ENCODE measurements at places on chromosomes 4 and X.

DNA sequence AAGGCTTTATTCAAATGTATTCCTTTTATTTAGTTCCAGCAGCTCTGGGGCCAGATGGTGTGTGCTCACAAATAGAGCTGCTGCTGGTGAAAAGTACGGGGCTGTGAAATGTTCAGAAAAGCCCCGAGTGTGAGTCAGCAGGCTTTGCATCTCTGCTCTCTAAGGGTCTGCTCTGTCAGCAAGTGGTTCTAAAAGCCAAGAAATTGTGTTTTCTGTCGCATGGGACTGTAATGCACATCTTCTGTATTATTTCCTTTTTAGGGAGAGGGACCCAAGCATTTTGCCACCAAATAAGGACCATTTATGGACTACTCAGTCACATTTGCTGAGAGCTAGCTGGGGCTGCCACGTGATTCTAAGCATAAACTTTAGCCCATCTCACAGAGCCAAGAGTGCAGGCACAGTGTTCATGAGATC lies 82.9 kb upstream of the NHS start:
- DNase-seq, result no peak

- no peak for DNase-seq
Measured at GRCh38 chr4:89829470-89830138, 7.4 kb downstream of the SNCA start.

DNA sequence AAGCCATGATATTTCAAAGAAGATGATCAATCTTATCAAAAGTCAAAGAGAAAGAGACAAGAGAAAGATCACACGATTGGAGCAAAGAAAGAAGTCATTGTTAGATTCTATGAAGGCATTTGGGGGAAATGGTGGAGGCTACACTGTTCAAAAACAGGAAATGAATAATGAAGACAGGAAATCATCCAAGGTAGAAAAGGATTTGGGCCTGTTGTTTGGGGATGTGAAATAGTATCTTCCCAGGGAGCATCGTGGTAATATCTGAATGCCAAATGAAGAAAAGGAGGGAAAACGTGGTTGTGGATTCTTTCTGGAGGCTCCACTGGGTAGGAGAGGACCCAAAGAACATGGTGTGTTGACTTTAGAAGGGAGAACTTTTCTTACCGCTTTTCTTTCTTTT lies 482.4 kb downstream of the NLGN4X start:
- no peak for DNase-seq

- DNase-seq, result no peak
Measured at GRCh38 chr4:8221985-8222384, 22.9 kb downstream of the SH3TC1 start.

DNA sequence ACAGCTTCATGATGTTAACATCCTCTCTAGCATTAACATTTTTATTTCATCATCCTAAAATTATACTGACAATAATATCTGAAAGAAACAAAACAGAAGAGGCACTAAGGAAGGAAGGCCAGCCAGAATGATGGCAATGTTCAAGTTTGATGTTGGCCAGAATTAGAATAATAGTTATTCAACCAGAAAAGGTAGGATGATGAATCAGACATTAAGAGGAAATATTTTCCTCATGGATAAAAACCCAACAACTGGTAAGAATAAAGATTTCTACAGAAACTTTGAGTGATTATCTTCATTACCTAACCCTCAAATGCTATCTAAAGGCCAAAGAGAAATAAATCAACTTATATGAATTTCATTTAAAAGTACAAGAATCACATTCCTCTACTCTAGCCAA lies 105.2 kb downstream of the PDE5A start:
- no peak for DNase-seq

- DNase-seq, result no peak
Measured at GRCh38 chrX:41300758-41301437, 33.1 kb upstream of the DDX3X start.

DNA sequence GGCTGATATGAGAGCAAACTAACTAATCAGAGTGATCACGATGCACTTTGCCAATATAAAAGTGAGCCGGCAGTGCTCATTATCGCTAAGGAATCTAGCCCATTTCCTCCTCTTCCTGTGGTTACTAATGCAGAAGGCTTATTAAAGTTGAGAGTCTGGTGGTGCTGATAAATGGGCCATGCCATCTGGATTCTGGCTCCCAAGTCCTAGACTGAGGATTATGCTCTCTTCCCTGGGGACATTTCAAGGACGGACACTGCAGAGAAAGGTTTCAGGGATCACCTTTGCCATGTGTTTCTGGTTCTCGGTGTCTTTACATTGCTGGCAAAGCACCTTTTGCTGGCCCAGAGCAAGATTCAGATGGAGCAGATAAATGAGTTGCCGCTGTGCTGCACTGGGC lies 85.3 kb downstream of the RTL5 start:
- no peak for DNase-seq

GRCh38 chr4:37981425-37981824 lies 21.2 kb downstream of the PTTG2 start:
- no peak for DNase-seq

DNA sequence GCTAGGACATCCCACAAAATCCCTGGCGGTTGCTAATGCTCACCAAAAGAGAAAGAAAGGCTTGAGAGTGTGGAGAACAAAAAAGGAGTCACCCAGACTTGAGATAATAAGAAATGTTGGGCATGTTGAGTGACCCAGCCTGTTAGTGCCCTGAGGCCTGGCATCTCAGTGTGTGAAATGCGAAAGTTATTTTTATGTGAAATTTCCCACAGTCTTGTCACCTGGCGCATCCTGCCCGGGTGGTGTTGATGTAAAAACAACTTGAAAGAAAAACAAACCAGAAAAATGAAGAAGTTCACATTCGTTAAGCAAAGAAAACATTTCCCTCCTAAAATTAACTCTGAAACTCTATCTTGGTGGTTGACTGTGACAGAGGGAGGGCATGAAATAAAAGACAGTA lies 495.2 kb downstream of the MID1IP1 start:
- DNase-seq, result no peak

DNA sequence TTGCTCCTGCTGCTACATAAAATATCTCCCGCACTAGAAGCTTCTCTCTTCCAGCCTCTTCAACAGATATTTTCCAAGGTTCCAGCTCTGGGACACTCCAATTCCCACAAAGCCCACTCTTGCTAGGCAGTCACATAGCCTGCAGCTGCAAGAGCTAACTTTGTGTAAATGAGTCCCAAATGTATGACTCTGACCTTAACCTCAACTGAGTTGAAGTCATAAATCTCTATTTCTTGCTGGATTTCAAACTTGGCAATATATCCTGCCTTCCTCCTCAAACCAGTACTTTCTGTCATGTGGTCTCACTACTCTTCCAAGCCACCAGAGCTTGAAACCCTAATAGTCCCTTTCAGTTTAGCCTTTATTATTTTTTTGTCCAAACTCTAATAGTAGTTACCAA lies 315.4 kb upstream of the GRIA3 start:
- no peak for DNase-seq

DNA sequence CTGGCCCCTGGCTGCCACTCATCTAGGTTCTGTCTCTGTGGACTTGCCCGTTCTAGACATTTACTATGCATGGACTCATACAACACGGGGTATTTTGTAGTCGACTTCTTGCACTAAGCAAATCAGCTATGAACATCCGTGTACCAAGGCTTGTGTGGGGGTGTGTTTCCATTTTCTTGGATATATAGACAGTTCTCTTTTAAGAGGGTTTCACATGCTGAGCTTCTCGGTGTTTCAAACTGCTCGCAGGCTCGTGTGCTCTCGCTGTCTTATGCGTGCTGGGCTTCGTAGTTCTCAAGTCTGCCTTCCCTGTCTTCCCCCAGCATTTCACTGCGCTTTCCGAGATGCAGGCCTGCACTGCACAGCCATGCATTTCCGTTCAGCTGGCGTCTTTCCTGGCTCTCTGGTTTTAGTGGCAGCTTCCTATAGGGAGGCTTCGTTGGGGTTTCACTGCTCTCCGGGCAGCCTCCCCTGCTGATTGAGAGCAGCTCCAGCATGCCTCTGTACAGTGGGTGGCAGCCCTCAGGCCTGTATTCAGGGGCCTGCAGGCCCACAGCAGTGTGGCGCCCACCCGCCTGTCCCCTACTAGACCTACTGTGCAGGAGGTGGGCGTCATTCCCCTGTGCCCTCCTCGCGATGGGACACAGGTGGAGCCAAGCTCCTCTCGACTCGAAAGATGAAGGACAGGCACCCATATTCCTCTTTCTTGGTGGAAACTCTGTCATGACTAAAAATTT lies 27.6 kb downstream of the ZBTB49 start:
- DNase-seq, result no peak

GRCh38 chr4:31417040-31417439 lies 696.9 kb downstream of the PCDH7 start:
- no peak for DNase-seq

DNA sequence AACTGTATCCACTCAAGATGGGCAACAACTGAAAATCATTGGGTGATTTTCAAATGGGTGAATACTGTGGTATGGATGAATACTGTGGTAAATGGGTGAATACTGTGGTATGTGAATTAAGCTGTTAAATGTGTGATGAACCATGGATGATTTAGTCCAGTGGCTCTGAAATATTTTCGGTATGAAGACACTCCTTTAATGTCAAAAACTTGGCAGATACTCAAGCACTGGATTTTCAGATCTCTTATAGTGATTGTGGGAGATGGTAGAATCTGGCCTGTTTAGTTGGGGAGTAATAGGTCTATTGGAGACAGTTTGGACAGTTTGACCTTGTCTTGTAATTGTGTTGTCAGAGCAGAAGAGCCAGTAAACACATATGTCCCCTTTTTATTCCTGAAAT lies 45.7 kb downstream of the SSX7 start:
- DNase-seq, result no peak

GRCh38 chr4:125266901-125267604 lies 47.7 kb upstream of the FAT4 start:
- no peak for DNase-seq

DNA sequence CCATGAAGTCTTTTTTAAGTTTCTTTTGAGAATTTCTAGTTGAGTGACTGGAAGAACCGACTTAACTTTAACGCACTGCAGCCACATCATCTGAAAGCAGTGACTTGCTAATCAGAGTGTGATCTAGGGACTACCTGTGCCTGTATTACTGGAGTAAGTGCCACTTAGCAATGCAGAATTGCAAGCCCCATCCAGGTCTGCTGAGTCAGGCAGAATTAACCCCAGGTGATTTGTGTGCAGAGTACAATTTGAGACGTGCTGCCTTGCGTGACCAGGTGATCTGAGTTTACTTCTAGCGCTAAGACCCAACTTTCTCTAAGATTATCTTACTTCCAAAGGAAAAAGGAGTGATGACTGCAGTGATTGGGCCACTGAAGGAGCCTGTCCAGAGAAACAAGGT lies 85.3 kb downstream of the CLCN4 start:
- DNase-seq, result no peak

DNA sequence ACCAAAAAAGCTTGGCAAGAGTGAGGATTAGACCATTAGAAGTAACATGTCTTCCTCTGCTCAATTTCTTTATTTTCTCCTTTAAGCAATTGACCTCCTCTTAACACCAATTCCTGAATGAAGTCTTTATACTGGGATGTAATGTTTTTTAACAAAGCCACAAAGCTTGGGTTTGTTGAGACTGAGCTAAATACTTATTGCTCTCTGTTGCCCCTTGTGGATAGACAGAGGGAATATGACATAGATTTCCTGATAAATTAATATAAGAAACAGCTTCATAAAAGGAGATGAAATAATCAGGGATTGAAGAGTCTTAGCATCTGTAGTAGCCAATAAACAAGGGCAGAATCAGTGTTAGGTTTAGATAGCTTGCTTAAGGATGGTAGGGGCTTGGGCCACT lies 57.6 kb downstream of the CCDC160 start:
- no peak for DNase-seq

- DNase-seq, result no peak
Measured at GRCh38 chr4:85703096-85703495, 228.1 kb downstream of the ARHGAP24 start.

GRCh38 chr4:93828995-93829819 lies 654 bp downstream of the ATOH1 start:
- DNase-seq, result no peak

GRCh38 chr4:30757357-30757756 lies 37.2 kb downstream of the PCDH7 start:
- no peak for DNase-seq

GRCh38 chrX:70096052-70096451 lies 33.8 kb downstream of the OTUD6A start:
- DNase-seq, result no peak

- DNase-seq, result no peak
Measured at GRCh38 chr4:146488495-146489174, 33.1 kb downstream of the SLC10A7 start.
